ENCODE measurements at places on chromosomes 5 and 9.
A peak's percentile ranks its signal among the peaks of the same experiment; 100 is the strongest.

DNA sequence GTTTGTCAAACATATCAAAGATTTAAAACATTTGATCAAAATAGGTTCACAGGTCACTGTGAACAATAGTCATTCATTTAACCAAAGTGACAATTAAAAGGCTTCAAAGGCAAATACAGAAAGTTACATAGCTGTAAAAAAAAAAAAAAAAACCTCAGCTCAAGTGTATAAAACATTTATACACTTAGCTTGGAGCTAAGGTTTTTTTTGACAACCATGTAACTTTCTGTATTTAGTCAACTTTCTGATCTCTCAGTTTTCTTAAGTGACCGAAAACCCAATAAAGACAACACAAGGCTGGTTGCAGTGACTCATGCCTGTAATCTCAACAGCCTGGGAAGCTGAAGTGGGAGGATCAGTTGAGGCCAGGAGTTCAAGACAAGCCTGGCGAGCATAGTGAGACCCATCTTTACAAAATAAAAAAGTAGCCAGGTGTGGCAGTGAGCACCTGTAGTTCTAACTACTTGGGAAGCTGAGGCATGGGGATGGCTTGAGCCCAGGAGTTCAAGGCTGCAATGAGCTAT, 16.4 kb upstream of the UBTD2 start:
- DNase-seq = no peak

DNA sequence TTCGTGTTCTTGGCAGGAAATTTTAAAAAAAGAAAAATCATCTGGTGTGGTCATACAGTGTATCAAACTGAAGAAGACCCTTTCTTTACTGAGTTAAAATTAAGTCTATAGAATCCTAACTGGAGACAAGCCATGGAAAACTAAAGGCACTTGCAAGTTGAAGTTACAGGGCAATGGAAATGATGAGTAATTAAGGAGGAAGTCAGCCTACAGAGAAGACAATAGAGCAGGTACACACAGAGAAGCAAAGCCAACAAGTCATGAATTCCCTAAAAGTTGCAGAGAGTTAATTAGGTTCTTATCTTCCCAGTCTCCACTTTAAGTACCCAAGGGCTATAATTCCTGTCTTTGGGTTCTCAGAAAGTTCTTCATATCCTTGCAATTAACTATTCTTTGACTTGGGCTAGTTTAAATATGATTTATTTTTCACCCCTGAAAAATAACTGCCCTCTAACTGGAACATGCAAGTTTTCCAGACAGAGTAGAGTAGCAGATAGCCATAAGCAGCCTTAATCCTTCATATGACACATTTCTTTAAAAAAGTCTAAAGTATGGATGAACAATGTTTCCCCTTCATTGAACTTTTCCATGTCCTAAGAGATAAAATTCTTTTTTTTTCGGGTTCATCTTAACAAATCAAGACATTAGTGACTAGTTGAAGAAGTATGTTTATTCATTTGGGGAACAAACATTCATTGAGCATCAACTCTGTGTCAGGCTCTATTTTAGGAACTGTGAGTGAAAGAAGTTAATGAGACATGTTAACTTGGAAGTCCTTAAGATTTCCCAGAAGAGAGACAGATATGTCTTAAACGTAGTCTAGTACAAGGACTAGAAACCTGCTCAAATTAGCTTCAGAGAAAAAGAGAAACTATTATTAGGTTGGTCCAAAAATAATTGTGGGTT, 5.2 kb upstream of the ITGA2 start:
- no peak for DNase-seq

- no peak for DNase-seq
Measured at GRCh38 chr5:138968601-138969000, 93.5 kb upstream of the LRRTM2 start.

- DNase-seq = peak; percentile 42
Measured at GRCh38 chr5:84382363-84383295, 2.1 kb downstream of the EDIL3 start.

GRCh38 chr9:21506626-21507482, 24.7 kb upstream of the IFNE start:
- DNase-seq = no peak

DNA sequence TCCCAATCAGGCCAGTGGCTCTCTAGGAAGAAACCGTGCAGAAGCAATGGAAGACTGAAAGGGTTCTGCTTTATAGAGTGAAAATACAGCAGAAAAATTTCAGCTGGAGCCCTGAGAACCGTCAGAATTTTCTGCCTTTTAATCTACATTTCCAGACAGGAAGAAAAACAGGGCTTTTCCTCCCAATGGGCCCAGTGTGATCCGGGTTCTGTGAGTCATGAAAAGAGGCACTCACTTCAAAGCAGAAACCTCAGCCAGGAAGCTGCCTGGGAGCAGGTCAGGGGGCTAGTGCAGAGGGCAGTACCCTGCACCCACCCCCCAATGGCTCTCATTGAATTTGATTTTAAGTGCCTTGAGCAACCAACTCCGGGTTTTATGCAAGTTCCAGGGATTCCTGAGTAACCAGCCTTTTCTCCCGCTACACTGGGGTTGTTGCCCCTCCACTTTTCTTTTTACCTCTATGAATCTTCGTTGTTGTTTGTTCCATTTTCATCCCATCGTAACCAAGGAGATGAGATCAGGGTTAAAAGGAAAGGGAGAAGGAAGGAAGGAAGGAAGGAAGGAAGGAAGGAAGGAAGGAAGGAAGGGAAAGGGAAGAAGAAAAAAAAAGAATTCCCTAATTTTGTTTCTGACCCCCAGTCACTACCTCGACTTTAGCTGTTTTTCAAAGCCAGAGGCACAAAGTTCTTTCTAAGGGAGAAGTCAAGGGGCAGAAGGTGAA, 1.3 kb downstream of the BARHL1 start:
- no peak for DNase-seq

GRCh38 chr9:21381448-21382339, 3.5 kb downstream of the IFNA2 start:
- no peak for DNase-seq

DNA sequence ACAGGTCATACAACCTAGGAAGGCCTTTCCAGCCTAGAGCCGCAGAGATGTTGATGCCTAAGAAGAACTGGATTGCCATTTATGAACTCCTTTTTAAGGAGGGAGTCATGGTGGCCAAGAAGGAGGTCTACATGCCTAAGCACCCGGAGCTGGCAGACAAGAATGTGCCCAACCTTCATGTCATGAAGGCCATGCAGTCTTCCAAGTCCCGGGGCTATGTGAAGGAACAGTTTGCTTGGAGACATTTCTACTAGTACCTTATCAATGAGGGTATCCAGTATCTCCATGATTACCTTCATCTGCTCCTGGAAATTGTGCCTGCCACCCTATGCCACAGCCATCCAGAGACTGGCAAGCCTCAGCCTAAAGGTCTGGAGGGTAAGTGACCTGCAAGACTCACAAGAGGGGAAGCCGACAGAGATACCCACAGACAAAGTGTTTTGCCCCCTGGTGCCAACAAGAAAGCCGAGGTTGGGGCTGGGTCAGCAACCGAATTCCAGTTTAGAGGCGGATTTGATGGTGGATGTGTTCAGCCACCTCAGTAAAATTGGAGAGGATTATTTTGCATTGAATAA, 11.2 kb upstream of the CDKN2AIPNL start:
- DNase-seq = no peak

DNA sequence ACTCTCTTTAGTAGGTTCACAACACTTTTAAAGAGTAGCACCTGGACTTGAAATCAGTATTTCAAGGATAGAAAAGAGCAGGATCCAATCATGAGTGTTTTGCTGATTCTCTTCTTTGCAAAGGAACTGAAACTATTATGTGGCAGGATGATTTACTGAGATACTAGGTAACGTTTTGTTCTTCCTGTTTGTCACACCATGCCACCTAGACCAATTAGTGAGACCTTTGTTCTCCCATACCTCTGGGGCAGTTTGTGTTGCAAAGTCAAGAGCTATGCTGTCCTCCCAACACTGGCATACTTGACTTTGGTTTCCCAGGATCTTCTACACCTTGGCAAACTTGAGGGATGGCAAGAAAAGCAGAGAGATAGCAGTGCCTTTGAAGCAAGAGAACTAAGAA, 43.4 kb downstream of the PPP1R2B start:
- DNase-seq = no peak

- no peak for DNase-seq
Measured at GRCh38 chr9:124009531-124010217, 1.9 kb upstream of the LHX2 start.

GRCh38 chr9:98097836-98098235, 21.2 kb downstream of the TRIM14 start:
- no peak for DNase-seq

DNA sequence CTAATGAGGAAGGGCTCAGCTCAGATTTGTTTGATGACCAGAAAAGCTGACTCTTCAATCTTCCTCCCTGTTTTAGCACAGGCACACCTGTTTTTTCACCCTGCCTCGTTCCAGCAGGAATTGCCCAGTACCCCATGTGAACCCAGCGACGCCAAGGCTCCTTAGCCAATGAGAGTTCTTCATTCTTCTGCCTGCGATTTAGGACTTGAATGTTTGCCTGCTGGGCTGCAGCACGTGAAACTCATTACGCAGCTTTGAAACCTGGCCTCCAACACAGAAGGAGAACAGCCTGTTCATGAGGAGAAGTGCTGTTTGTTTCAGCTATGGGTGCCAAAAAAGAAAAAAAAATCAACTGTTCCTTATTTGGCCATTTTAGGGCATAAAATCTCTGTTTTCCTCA, 315.5 kb downstream of the TRPM3 start:
- DNase-seq = no peak

DNA sequence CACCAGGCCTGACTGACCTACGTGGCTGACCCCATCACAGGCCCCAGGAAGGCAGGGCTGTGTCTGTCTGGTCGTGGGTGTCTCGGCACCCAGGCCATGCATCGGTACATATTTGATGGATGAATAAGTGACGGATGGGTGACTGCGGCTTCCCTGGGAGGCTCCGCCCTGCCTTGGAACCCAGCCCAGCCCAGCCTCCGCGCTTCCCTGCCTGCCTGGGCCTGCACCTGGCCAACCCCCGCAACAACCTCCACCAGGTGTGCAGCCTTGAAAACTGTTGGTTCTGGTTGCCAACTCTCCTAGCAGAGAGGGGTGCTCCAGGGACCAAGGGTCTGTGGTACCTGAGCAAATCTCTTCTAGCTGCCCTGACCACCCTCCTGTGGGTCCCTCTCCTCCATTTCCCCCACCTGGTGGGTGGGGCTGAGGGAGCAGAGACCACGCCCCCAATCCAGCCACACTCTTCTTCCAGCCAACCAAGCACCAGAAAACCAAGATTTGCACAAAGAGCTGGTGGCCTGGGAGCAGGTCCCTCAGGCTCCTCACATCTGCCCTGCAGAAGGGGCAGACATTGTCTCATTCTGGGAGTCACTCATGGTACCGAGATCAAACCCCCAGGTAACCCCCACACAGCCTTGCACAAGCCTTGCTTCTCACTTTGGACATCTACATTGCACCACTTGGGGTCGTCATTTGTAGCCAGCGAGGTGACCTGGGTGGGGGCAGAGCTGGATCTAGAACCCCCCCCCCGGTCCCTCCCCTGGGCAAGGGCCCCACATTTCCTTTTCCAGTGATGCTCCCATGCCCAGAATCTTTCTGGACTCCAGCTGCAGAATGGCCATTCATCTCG, 100.6 kb upstream of the IER5L start:
- DNase-seq = no peak

GRCh38 chr9:16138561-16139491, 586.0 kb downstream of the CCDC171 start:
- DNase-seq = no peak

GRCh38 chr9:113475992-113476391, 12.5 kb downstream of the RGS3 start:
- DNase-seq = no peak

DNA sequence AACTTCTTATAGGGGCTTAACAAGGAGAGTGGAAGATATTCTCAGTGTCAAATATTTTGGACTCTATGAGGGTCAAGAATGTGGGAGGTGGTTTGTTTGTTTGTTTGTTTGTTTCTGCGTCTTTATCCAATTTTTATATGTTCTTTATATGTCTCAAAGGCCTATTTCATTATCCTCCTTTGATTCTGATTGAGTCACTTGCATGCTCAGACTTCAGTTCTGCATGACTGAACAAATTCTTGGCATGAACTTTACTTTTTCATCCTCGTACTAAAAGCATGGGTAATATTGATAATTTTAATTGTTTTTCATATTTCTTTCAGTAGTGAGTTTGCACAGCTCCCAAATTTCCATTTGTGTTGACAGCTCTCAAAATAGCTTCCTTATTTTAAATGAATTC, 19.2 kb upstream of the ERBIN start:
- no peak for DNase-seq

GRCh38 chr5:158609333-158610050, 490.2 kb downstream of the EBF1 start:
- DNase-seq = no peak

GRCh38 chr5:79488775-79489174, 25.2 kb downstream of the HOMER1 start:
- no peak for DNase-seq

- DNase-seq = no peak
Measured at GRCh38 chr5:142719836-142720370, 34.0 kb upstream of the FGF1 start.

DNA sequence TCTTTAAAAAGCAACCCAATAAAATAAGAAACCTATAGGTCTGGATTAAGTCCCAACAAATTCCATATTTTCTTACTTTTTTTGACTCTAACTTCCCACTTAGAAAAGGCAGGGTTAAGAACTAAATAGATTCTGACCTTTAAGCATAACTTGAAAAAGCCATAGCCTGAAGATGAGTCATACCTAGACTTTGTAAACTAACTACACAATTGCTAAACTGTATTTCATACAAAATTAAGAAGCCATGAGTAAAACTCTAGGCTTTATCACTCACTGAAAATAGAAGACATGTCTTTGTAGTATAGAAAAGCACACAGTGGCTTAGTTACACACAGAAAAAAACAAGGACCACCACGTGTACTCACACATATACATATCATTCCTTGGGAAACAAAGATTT, 51.5 kb downstream of the MLLT3 start:
- no peak for DNase-seq

DNA sequence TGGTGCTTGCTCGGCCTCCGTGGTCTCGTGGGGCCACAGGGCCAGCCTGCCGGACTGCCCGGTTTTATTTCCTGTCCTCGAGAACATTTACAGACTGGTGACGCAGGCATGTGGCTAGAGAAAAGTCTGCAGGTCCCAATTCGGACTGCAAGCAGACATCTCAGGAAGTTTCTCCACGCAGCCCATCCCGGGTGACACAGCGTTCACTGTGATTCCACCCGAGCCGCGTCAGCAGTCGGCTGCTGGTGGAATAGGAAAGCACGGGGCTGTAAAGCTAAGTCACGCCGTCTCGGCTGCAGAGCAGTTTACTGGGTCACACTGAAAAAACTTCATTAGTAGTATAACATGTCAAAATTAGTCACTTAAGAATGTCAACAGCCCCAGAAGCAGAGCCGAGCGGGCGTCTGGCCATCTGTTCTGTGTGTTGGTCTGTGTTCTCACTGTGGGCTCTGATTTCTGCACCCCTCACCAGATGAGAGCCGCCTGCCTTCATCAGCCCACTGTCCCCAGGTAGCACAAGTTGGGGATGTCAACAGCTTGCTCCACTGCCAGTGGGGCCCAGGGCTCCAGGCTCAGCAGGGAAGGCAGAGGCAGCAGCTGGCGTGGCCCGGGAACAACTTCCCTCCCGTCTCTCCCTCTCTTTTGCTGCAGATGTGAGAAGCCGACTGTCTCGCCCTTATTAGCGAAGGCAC, 363.7 kb downstream of the IRX2 start:
- DNase-seq = no peak

Data from liver (tissue), 10 donors.